ENCODE measurements at places on chromosomes 5 and 9. TPM values are rescaled to one million over a fixed set of nuclear protein-coding genes. Genes with fewer than 3 reads are reported as not detected.
A peak's percentile ranks its signal among the peaks of the same experiment; 100 is the strongest.

DNA sequence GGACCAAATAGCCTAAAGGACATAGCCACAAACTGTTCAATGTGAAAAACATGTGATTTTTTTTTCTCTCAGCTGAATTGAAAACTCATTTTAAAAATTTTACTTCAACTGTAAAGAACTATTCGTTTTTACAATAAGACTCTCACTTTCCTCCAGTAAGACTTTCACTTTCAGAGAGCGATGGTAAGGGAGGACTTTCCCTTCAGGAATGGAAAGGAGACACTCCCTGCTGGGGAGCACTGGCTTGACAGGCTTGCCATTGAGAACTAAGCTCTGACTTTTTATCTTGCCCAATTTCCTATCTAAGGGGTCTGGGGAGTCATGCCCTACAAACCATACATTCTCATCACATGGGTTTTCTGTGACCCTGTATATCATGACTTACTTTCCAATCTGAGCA, 186.7 kb downstream of the CFAP90 start:
- no peak for DNase-seq

- peak; percentile 92 for DNase-seq
Measured at GRCh38 chr9:131608493-131609037, 63.2 kb downstream of the PRRT1B start.

DNA sequence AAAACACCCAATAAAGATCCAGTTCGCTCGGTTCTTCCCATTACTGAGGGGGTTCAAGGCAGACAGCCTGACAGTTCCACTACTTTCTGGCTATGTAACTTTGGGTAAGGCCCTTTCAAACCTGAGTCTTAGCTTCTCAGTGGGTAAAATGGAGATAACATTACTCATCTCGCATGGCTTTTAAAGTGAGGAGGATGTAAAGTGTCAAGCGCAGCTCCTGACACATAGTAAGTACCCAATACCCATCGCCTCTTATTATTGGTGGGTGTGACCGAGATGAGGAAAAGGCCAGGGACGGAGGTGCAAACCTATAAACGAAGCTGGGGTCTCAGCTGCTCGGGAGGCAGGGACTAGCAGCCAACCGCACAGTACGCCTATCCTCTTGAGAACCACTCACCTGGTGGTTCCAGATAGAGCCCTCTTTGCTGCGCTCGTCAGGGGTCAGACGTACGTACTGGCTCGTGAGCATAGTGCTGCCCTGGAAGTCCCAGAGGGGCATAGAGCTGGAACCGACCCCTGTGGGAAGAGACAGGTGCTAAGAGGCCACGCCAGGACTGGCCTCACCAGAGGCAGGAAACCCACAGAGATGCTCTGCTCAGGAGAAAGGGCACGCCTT, 584 bp downstream of the LMAN2 start:
- no peak for DNase-seq

DNA sequence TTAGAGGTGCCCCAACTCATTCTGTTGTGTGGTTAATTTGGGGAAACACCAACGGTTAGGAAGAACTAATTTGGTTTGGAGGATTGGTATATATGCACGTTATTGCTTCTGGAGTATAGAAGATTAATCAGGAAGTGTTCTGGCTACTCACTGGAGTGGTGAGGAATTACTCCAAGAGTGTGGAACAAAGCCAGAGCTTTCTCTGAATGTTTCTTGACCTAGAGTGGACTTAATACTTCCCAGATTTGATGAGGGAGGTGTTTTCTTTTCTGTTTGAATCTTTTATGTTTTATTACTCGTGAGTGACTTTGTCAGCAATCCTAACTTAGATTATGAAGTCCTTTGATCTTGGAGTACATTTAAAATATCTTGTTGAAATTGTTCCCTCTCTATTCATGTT, 163.7 kb downstream of the MAN2A1 start:
- DNase-seq: peak; percentile 49

The GPR150 gene
- 0.27 TPM for total RNA-seq

The C9 gene
- not detected for total RNA-seq

The KCNMB1 gene
- not detected for total RNA-seq
